Progenitor cell of endocrine pancreas (in vitro differentiated cells): ENCODE measurements at places on chromosomes 1 and 21. TPM values are rescaled to one million over a fixed set of nuclear protein-coding genes. Genes with fewer than 3 reads are reported as not detected.

CFHR3 gene
- 0.31 and 0.55 TPM in 2 replicates for total RNA-seq

BRINP2 gene
- total RNA-seq, result 0.11 and 0.41 TPM in 2 replicates

RAB3B gene
- total RNA-seq, result 86.2 and 87.1 TPM in 2 replicates

DNA sequence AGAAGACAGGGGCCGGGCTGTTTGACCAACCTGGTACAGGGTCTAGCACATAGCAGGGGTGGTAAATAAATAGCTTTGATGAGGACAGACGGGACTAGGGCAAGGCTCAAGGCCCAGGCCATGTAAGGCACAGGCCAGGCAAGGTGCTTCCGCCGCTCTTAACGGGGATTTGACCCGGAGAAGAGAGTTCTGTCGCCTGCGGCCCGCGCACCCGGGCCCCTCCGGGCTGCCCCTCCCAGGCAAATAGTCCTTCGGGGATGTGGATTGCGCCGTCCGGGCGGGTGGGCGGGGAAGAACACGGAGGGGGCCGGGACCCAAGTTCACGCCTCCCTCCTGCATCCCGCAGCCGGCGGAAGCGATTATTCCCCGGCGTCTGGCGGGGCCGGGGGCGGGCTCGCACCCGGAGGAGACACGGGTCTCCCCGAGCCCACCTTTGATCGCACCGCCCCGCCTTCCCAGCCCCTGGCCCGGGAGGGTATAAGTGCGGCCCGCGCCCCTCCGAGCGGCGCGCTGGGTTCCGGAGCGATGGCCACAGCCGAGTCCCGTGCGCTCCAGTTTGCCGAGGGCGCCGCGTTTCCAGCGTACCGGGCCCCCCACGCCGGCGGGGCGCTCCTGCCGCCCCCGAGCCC, at the start of gene MIXL1:
Gene MIXL1, plus strand, starts transcription at position 508 of the 629 bp plus-strand sequence. Its CDS starts 18 bp downstream, at position 526.
- peak; percentile 32 for DNase-seq
- H3K4me1 ChIP-seq, result peaks cover 3% of the 10 kb centered on the region
- H3K36me3 ChIP-seq, result peaks cover 5% of the 10 kb centered on the region
- peak within 1 kb of the TSS; percentile 83 for H3K4me3 ChIP-seq

- H3K27ac ChIP-seq, result no peak overlapping the region
- H3K4me3 ChIP-seq, result no peak overlapping the region
- H3K4me1 ChIP-seq, result no peaks in the 10 kb centered on the region
- H3K36me3 ChIP-seq, result no peaks in the 10 kb centered on the region
Observed at GRCh38 chr1:247390116-247390791, 25.7 kb upstream of the NLRP3 start.

DNA sequence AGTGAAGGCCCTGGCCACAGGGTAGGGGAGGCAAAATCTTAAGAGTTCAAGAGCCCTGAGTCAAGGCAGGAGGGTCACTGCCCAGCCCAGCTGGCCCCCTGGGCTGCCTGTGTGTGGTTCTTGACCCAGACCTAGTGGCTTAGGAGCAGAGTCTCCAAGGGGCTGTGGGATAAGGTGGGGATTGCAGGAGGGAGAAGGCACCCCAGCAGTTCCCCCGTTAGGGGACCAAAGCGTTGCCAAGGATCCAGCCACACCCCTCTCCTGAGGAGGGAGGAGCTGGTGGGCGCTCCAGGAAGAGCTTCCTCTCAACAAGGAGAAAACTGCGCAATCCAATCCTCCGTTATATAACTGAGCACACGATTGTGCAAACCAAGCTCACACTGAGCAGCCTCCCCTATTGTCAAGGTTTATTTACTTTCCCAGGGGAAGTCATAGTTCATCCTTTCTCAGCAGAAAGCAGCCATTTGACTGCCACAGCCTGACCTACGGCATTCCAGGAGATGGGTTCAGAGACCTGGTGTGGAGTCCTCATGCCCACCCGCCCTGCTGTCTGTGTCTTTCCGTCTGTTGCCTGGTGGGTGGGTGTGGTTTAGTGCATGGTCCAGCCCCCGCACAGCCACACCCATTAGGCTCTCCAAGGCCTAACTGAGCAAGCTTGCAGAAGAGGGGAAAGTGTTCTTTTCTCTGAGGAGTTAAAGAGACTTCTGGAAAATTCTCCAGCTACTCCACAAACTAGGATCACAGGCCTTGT, 3.5 kb downstream of the EPHX1 start:
- peaks cover 5% of the 10 kb centered on the region for H3K27me3 ChIP-seq
- no peak overlapping the region for H3K4me3 ChIP-seq
- H3K36me3 ChIP-seq, result no peaks in the 10 kb centered on the region

DNA sequence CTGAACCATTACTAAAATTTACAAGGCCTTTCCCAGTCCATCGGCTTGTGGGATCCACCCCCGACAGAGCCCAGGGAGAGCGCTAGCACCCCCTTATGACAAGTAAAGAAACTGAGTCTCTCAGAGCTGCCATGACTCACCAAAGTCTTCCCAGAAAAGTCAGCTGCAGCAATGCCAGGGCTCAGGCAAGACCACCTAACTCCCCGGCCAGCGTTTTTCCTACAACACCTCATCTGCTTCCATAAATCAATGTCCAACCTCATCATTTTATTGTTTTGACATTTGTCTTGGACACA, 15.0 kb downstream of the DHCR24 start:
- no peaks in the 10 kb centered on the region for H3K27me3 ChIP-seq
- DNase-seq, result no peak
- H3K27ac ChIP-seq, result no peak overlapping the region
- peaks cover 26% of the 10 kb centered on the region for H3K36me3 ChIP-seq
- no peak overlapping the region for H3K4me3 ChIP-seq

GRCh38 chr1:158056498-158056897, 63.1 kb downstream of the KIRREL1 start:
- H3K36me3 ChIP-seq, result peaks cover 7% of the 10 kb centered on the region
- no peak overlapping the region for H3K4me3 ChIP-seq
- H3K27ac ChIP-seq, result no peak overlapping the region
- no peak for DNase-seq
- H3K27me3 ChIP-seq, result peaks cover 6% of the 10 kb centered on the region
